GM23248 (cell line): ENCODE measurements at places on chromosomes 11 and 22. TPM values are rescaled to one million over a fixed set of nuclear protein-coding genes. Genes with fewer than 3 reads are reported as not detected.
A peak's percentile ranks its signal among the peaks of the same experiment; 100 is the strongest.

TTC28 gene
- 10.5 and 12.5 TPM in 2 replicates for polyA plus RNA-seq

OR52W1 gene
- not detected in 2 replicates for polyA plus RNA-seq

TRIM51G gene
- not detected in 2 replicates for polyA plus RNA-seq

RAB3IL1 gene
- polyA plus RNA-seq, result 2.8 and 3.3 TPM in 2 replicates

DNA sequence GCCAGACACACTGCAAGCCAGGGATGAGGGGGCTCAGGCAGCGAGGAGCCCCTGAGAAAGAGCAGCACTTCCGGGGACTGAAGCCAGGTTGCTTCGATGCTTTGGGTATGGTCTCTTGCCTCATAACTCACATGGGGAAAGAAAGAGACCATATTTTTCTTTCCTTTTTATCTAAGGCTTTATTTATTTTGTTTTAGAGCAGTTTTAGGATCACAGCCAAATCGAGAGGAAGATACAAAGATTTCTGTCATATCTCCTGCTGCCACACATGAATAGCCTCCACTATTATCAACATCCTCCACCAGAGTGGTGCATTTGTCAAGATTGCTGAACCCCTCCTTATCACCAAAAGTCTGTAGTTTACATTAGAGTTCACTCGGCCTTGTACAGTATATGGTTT lies 24.3 kb upstream of the ADSL start:
- no peaks in the 10 kb centered on the region for H3K27me3 ChIP-seq
- H3K27ac ChIP-seq, result no peak overlapping the region
- no peak for DNase-seq
- peaks cover 33% of the 10 kb centered on the region for H3K36me3 ChIP-seq

- H3K4me1 ChIP-seq, result peaks cover 25% of the 10 kb centered on the region
- H3K36me3 ChIP-seq, result no peaks in the 10 kb centered on the region
- no peak overlapping the region for H3K4me3 ChIP-seq
Measured at GRCh38 chr11:32052215-32052614, 38.7 kb upstream of the RCN1 start.

GRCh38 chr11:107370390-107370789 lies 87.2 kb downstream of the CWF19L2 start:
- peak; percentile 63 for DNase-seq
- H3K4me3 ChIP-seq, result no peak overlapping the region
- no peak overlapping the region for H3K27ac ChIP-seq
- no peaks in the 10 kb centered on the region for H3K27me3 ChIP-seq
- H3K36me3 ChIP-seq, result no peaks in the 10 kb centered on the region
